B cell (primary cell): ENCODE measurements at places on chromosomes 4 and X.

- no peak overlapping the region for H3K27ac ChIP-seq
- H3K4me3 ChIP-seq: no peak overlapping the region
- DNase-seq: no peak
- no peaks in the 10 kb centered on the region for H3K27me3 ChIP-seq
These were observed 136.6 kb downstream of the VEGFC start for GRCh38 chr4:176656108-176656507.

DNA sequence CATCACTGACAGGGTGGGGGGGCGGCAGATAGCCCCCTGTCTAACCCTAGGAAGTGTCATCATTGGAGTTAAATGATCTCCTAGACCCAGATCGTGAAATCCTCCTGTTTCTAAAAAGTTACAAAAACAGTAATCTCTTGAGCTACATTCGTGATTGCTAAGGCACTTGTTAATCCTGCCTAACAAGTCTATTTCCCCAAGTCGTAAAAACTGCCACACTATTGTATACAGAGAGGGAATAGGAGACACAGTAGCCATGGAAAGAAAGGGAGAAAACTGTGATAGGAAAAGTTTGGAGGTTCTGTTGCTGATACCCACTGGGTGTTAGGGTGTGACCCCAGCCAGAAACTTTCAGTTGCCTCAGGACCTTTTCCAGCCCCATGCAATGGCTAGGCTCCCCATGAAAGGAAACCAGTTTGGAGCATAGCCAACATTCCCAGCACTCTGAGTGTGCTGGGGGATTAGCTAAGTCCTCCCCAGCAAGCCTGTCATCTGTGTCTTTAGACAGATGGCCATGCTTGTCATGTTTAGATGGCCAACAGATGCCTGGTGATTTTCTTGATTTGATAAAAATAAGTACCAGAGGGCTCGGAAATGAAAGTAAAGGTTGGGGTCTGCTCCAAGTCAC is 63.3 kb upstream of the ANXA10 start:
- H3K27me3 ChIP-seq: no peaks in the 10 kb centered on the region
- H3K36me3 ChIP-seq: no peaks in the 10 kb centered on the region
- H3K4me3 ChIP-seq: no peak overlapping the region
- DNase-seq: no peak
- no peak overlapping the region for H3K27ac ChIP-seq
- H3K4me1 ChIP-seq: no peaks in the 10 kb centered on the region

- H3K27ac ChIP-seq: no peak overlapping the region
- peak; percentile 31 for DNase-seq
- H3K36me3 ChIP-seq: no peaks in the 10 kb centered on the region
- H3K4me3 ChIP-seq: peak overlapping the region; percentile 34
- H3K4me1 ChIP-seq: peaks cover 11% of the 10 kb centered on the region
These were observed 48.6 kb downstream of the MAGEA9 start for GRCh38 chrX:149830192-149830873.

DNA sequence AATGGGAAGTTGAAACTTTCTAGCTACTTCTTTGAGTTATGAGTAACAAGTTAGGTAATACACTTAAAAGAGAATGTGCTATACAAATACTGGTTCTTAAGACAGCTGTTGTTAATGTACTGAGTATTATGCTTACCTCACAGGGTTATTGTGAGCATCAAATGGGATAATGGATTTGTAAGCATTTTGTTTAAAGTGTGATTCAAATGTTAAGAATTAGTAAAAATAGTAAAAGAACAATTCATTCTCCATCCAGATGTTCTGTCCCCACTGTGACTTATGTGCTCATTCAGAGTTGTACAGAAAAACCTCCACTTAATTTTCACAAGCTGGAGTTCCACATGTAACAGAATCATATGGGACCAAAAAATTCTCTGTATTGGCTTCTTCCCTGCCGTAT is 63.6 kb downstream of the AR start:
- no peak for DNase-seq
- no peak overlapping the region for H3K27ac ChIP-seq
- no peaks in the 10 kb centered on the region for H3K4me1 ChIP-seq
- H3K27me3 ChIP-seq: no peaks in the 10 kb centered on the region
- H3K4me3 ChIP-seq: no peak overlapping the region

DNA sequence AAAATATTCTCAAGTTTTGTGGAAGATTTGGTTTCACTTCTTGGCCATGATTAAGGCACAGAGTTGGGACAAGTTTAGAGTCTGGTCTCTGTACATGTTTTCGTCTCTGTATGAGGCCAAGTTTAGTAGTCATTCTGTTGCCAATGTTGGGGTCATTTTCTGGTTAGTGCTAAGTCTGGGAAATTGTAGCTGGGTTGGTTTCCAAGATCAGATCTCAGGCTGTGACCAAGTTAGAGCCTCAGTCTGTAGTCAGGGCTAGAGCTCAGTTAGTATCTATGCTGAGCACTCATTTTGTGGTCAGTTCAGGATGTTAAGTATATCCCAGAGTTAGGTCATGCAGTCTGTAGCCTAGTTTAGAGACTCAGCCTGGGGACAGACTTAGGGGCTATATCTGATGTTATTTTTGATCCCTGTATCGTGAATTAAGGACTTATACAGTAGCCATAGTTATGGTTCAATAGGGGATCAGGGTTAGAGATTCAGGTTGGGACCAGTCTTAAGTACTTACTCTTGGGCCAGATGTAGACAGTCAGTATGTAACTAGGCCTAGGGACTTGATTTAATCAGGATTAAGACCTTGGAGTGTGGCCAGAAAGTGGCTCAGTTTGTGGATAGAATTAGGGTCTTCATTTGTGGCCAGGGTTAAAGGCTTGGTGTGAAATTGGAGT is 6.6 kb upstream of the ENOX2 start:
- no peaks in the 10 kb centered on the region for H3K4me1 ChIP-seq
- H3K27me3 ChIP-seq: no peaks in the 10 kb centered on the region
- no peak for DNase-seq

DNA sequence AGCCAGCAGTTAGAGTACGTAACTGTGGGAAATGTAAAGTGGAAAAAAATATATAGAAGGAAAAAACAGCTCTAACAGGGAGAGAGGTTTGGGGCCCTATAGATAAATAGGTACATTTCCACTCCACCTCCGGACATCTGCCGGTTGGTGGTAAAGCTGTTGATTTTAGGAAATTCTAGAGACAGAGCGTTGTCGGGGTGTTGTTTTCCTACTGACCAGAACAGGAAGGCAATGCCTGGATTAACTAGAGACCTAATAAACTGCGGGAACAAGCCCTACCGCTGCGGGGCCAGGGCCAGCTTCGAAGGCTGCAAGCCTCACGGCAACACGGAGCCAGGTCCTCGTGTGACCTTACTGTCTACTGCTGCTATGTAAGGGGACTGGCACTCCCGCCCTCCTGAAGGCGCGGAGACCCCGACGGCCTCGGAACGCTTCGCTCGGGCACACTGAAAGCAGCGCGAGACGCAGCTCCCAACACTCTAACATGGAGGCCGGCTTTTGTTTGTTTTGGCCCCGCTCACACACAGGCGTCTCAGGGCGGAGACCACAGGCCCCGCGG is 702 bp upstream of the CDKN2AIP start:
- peaks cover 22% of the 10 kb centered on the region for H3K4me1 ChIP-seq
- H3K36me3 ChIP-seq: peaks cover 12% of the 10 kb centered on the region
- H3K27me3 ChIP-seq: no peaks in the 10 kb centered on the region
- peak overlapping the region; percentile 95 for H3K27ac ChIP-seq
- H3K4me3 ChIP-seq: peak overlapping the region; percentile 93
- DNase-seq: no peak

GRCh38 chr4:89914609-89915550 is 20.2 kb downstream of the MMRN1 start:
- no peaks in the 10 kb centered on the region for H3K4me1 ChIP-seq
- no peak overlapping the region for H3K27ac ChIP-seq
- no peaks in the 10 kb centered on the region for H3K36me3 ChIP-seq
- H3K27me3 ChIP-seq: no peaks in the 10 kb centered on the region
- DNase-seq: no peak

DNA sequence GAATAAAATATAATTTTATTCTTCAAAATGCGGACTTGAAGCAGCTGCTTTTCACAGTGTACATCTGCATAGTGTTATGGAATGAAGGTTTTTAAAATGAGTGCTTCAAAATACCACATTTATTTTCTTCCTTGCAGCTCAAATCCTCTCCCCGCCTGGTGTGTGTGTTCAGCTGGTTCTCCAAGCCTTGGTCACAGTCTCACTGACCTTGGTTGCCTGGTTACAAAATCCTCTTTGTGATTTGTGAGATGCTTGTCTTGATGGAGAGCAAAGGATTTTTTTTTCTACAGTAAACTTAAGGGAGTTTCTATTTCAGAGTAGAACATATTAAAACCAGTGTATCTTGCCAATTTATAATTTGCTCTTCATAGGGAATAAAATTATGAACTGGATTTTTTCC is 139.2 kb downstream of the PCDH18 start:
- DNase-seq: no peak
- no peaks in the 10 kb centered on the region for H3K4me1 ChIP-seq
- no peaks in the 10 kb centered on the region for H3K36me3 ChIP-seq
- no peak overlapping the region for H3K4me3 ChIP-seq

GRCh38 chrX:20653070-20653469 is 386.4 kb upstream of the RPS6KA3 start:
- no peaks in the 10 kb centered on the region for H3K4me1 ChIP-seq
- no peak overlapping the region for H3K27ac ChIP-seq
- no peak for DNase-seq
- H3K36me3 ChIP-seq: no peaks in the 10 kb centered on the region
- no peak overlapping the region for H3K4me3 ChIP-seq
- H3K27me3 ChIP-seq: no peaks in the 10 kb centered on the region

GRCh38 chr4:109754093-109754857 is 24.4 kb upstream of the PLA2G12A start:
- no peak overlapping the region for H3K27ac ChIP-seq
- H3K4me1 ChIP-seq: no peaks in the 10 kb centered on the region

DNA sequence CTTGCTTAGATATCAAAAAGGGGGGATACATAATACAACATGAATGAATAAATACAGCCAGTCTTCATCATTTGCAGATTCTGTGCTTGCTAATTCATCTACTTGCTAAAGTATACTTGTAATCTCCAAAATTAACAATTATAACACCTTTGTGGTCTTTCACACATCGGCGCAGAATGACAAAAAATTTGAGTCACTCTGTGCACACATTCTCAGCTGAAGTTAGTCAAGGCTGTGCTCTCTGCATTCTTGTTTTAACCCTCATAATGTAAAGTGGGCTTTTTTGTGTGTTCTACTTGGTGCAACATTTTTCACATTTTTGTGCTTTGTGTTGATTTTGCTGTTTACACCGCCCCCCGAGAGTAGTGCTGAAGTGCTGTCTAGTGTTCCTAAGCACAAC is 65.8 kb upstream of the GPRIN3 start:
- H3K4me3 ChIP-seq: no peak overlapping the region
- DNase-seq: no peak
- H3K27me3 ChIP-seq: no peaks in the 10 kb centered on the region
- H3K4me1 ChIP-seq: no peaks in the 10 kb centered on the region
- no peak overlapping the region for H3K27ac ChIP-seq
